ENCODE measurements at places on chromosomes 2 and 18.

DNA sequence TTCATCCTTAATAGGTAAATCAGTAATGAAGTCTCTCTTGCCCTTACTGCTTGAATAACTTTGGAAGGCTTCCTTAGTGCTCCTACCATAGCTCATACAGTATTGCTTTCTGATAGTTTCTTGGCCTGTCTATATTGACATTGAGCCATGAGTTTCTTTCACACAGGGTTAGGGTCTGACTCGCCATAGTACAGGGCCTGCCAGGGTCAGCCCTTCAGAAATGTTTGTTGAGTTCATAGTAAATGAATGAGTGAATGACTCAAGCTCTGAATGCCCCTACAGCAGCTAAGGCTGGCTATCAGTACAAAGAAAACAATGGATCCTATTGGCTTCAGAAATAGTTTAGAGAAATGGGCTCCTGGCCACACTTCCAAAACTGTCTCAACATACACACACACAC is 65.0 kb upstream of the LRATD1 start:
- DNase-seq: peak; percentile 38

DNA sequence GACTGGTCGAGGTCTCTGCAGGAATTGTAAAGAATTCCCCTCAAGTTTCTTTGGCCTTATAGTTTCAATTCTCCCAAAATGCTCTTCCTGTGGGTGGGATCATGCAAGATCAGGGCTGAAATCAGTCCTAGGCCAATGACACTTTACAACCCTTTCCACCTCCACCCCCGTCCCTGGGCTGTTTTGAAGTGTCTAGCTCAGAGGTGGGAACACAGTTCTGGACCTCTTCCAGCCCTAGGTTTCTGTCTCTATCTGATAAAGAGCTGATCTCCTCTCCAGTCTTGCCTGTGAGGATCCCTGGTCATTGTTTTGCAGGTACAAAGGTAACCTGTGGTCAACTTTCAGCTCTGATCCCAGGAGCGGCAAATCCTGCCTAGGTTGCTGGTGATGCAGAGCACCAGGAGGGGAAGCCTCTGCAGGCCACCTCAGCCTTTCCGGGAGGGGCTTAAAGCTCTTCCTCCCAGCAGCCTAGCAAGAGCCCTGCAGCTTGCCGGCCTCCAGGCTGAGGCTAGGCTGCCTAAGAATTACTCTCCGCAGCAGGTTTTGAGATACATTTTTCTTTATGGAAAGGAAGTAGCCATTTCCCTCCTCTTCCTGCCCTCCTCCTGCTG is 69.8 kb upstream of the WIPF1 start:
- no peak for DNase-seq

- DNase-seq: no peak
These were observed 27.6 kb downstream of the CIB4 start for GRCh38 chr2:26613241-26614215.

- no peak for DNase-seq
These were observed 65.5 kb downstream of the STEAP3 start for GRCh38 chr2:119289093-119289492.

GRCh38 chr2:159961037-159961436 is 101.4 kb downstream of the PLA2R1 start:
- DNase-seq: peak; percentile 44

DNA sequence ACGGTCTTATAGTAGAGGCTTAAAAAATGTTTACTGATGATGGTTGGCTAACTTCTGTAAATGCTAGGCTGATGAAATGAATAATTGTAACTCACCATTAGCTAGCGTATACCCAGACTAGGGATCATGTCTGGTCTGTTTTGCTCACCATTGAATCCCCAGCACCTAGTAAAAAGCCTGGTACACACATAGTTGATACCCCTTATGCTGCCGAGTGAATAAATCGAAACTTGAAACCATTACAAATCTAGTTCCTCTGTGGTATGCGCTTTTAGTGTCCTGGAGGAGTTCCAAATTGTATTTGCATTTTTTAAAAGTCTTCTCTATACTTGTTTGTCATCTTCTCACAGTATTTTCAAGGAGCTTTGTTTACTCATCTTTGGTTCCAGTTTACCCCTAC is 1.3 kb downstream of the TAF1B start:
- DNase-seq: peak; percentile 51

DNA sequence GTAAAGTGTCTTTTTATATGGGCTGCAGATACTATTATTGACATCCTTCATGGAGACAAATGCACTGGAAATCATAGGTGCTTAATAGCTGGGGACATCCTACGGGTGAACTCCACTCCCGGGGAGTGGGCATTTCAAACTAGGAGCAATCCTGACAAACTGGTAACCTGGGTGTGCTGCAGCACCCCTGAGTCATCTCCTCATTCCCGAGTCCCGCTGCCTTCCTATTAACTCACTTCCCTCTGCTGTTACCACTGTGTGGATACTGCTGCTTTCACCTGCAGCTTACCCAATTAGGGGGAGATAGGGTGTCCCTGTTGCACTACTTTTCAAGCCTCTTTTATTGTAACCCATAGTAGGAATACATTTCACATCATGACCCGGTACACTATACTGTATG is 134.2 kb downstream of the RAPGEF4 start:
- DNase-seq: no peak

DNA sequence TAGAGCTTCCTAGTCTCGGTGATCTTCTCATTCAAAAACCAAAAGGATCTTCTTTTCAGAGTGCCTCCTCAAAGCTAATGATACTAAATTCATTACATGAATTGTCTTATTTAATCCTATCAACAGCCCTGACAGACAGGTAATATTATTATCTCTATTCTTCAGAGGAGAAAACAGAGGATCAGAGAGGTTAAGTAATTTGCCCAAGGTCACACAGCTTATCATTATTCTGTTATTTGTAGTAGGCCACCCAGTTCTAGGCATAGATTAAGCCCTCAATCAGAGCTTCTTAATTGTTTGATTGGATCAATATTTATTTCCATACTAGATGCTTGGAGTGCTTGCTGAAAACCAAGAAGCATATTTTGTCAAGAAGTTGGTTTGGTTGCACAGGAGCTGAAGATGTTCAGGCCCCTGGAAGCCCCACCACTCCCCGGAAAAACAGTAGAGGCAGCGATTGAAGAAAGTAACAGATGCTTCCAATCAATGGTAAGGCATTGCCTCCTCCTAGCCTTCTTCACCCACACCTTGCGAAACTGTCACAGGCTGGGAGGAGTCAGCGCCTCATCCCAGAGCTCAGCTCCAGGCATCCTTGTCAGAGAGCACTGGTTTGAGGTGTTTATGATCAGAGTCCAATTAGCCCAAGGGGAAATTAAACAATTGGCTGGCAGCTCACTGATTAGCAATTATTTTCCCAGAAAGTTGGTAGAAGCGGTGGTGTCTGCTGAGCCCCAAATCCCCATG is 487.2 kb downstream of the BCL11A start:
- no peak for DNase-seq

GRCh38 chr2:33421820-33422219 is 54.6 kb upstream of the RASGRP3 start:
- DNase-seq: no peak

DNA sequence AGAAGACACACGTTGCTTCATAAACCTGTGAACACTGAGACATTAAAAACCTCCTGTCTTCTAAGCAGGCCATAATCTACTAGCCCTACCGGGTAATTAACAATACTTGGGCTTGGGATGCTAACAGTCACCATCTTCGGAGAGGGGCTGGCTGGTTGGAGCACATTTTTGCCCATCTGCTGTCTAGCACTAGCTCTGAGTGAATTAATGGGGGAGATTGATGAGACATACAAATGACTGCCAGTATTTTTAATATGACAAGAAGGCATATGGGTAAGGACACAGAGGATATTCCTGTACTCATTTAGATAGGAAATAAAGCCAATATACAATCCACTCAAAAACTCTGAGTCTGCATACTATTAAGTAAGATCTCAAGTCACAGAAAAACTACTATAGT is 651.6 kb upstream of the SOX11 start:
- no peak for DNase-seq

- DNase-seq: no peak
These were observed 164.1 kb downstream of the GLI2 start for GRCh38 chr2:120899771-120900170.

DNA sequence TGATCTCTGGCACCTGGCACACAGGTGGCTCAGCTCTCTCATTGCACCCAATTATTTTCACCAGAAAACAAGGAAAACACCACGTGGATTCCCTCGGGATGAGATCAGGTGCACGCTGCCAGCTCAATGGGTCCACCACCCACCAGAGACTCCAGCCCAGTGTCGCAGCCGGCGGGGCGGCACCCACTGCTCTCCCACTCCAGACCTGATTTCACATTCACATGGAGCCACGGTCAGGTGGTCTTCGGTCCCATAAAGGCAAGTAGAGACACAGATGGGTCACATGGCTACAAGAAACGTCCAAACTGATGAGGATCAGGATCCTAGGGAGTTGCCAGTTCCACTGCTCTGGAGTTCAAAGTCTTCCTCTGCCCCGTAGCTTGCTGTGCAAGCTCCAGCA is 217.6 kb downstream of the ANKRD30B start:
- DNase-seq: no peak

DNA sequence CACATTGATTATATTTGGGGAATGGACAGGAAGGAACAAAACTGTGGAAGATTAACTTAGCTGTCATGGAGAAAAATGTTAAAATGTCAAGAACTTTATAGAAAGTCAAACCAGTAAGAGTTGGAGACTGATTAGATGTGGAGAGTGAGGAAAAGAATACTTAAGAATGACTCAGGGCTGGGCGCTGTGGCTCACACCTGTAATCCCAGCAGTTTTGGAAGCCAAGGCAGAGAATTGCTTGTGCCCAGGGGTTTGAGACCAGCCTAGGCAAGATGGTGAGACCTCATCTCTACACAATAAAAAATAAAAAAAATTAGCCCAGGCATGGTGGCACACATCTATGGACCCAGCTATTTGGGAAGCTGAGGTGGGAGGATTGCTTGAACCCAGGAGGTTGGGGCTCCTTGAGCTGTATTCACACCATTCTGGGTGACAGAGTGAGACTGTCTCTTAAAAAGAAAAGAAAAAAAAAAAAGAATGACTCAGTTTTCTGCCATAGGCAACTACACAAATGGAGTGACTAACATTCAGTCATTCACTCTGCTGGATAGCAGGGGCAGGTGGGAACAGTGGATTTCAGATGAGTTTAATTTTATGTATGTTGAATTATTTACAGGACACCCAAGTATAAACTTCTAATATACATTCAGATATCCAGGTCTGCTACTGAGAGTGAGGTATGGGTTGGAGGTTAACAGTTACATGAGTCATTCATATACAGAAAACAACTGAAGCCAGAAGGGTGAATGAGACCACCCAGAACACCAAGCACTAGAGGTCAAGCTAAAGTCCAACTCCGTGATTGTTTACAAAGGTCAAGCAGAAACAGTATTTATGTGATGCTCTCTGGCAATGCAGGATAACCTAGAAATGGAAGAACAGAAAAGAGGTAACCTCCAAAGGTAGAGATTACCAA is 33.9 kb downstream of the ORC2 start:
- DNase-seq: no peak

GRCh38 chr2:9139491-9140443 is 66.8 kb upstream of the ASAP2 start:
- peak; percentile 81 for DNase-seq

- DNase-seq: no peak
These were observed 244.1 kb downstream of the ICOS start for GRCh38 chr2:204180649-204181048.

- DNase-seq: no peak
These were observed 261.6 kb downstream of the ZNF516 start for GRCh38 chr18:76233406-76233805.

DNA sequence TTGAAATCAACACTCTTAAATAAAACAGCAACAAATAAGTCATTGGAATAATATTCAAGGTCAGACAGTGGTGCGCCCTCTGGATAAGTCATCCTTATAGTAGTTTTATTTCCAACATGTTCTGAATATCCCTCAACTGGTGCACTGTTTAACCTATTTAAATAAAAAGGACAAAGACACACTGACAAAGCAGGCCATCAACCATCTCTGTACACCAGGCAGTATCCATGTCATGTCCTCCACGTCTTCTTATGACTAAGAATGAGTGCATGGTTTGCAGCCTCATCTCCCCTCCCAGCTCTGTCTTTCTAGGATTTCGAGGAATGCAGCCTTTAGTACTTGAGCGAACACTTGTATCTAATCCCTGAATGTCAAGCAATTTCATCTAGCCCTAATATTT is 42.4 kb downstream of the ST3GAL5 start:
- DNase-seq: peak; percentile 85

- DNase-seq: no peak
These were observed 22.4 kb upstream of the ARMC9 start for GRCh38 chr2:231176066-231176465.

GRCh38 chr18:6821356-6821755 is 91.8 kb downstream of the ARHGAP28 start:
- no peak for DNase-seq

GRCh38 chr2:108271691-108272253 is 16.9 kb upstream of the SULT1C2 start:
- DNase-seq: peak; percentile 38

DNA sequence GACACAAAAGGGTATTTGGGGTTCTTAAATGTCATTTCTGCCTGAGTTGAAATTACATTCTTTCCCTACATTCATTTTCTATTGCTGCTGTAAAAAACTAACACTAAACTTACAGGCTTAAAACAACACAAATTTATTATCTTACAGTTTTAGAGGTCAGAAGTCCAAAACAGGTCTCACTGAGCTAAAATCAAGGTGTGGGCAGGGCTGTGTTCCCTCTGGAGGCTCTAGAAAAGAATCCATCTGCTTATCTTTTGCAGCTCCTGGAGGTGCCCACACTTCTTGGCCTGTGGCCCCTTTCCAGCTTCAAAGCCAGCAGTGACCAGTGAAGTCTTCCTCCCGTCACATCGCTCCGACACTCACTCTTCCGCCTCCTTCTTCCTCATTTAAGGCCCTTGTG is 23.2 kb upstream of the SLC1A4 start:
- DNase-seq: no peak

GRCh38 chr2:196718419-196719109 is 79.0 kb downstream of the CCDC150 start:
- no peak for DNase-seq

GRCh38 chr2:224956706-224957105 is 85.6 kb downstream of the DOCK10 start:
- no peak for DNase-seq

DNA sequence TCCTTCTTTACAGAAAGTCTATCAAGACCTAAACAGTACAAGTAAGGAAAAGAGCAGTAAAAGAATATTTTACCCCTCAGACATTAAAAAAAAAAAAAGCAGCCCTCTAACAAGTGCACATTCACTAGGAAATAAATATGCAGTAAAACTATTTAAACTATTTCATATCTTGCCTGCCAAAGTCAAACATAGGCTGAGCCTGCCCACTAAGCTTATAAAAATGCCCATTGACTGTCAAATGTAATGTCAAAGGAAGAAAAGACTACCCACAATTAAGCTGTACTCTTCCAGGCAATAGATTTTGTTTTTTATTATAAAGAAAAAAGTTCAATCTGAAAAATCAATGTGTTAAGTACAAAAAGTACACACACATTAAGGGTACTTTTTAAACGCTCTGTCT is 11.8 kb downstream of the ALS2 start:
- no peak for DNase-seq

DNA sequence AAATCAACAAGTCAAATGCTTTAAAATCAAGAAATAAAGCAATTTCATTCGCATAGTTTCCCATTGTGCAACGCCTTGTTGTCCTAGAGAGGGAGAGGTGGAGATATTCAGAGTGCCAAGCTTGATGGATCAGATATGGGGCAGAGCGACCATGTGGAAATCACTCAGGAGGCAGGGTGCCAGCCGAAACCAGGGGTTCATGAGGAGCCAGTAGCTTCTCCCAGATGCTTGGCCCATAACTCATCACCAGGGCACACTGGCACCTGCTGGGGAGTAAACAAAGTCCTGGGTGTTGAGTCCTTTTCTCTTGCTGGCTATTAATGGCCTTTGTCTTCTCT is 53.0 kb upstream of the ASAP2 start:
- peak; percentile 24 for DNase-seq

Data from foreskin fibroblast (primary cell).